Lower leg skin (tissue), 4 donors: ENCODE measurements at places on chromosomes 5 and 9.

GRCh38 chr9:123431581-123431980, 75.6 kb downstream of the CRB2 start:
- DNase-seq, result peak; percentile 49

DNA sequence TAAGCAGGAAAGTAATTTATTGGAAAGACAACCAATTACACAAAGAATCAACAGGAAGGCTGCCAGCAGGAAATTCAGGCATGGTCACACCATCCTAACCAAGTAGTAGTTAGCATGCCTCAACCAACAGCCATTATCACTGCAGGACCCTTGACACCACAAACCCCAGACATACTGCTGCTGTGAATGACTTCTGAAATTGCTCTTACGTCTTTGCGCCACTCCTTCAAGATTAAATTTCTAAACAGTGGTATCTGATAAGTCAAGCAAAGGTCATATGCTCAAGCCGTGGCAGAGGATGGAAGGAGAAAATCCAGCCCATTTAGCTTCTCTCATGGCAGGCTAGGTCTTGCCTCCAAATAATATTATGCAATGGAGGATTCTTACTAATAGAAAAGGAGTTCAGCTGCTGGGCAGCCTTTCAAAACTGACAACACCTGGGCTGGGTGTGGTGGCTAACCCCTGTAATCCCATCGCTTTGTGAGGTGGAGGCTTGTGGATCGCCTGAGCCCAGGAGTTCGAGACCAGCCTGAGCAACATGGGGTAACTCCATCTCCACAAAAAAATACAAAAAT, 5.0 kb upstream of the PTGER4 start:
- no peak for DNase-seq

DNA sequence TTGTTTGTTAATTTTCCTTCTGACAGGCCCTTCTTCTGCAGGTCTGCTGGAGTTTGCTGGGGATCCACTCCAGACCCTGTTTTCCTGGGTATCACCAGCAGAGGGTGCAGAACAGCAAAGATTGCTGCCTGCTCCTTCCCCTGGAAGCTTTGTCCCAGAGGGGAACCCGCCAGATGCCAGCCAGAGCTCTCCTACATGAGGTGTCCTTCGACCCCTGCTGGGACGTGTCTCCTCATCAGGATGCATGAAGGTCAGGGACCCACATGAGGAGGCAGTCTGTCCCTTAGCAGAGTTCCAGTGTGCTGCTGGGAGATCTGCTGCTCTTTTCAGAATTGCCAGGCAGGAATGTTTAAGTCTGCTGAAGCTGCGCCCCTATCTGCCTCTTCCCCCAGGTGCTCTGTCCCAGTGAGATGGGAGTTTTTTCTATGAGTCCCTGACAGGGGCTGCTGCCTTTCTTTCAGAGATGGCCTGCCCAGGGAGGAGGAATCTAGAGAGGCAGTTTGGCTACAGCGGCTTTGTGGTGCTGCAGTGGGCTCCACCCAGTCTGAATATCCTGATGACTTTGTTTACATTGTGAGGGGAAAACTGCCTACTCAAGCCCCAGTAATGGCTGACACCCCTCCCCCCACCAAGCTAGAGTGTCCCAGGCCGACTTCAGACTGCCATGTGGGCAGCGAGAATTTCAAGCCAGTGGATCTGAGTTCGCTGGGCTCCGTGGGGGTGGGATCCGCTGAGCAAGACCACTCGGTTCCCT, 772.0 kb upstream of the FAM174A start:
- no peak for DNase-seq

GRCh38 chr9:137371521-137371941, 51.4 kb downstream of the EXD3 start:
- DNase-seq, result no peak

- DNase-seq, result no peak
Observed at GRCh38 chr5:181181650-181182565, 23.1 kb downstream of the TRIM7 start.

GRCh38 chr9:72169178-72169577, 19.9 kb downstream of the GDA start:
- DNase-seq, result no peak

DNA sequence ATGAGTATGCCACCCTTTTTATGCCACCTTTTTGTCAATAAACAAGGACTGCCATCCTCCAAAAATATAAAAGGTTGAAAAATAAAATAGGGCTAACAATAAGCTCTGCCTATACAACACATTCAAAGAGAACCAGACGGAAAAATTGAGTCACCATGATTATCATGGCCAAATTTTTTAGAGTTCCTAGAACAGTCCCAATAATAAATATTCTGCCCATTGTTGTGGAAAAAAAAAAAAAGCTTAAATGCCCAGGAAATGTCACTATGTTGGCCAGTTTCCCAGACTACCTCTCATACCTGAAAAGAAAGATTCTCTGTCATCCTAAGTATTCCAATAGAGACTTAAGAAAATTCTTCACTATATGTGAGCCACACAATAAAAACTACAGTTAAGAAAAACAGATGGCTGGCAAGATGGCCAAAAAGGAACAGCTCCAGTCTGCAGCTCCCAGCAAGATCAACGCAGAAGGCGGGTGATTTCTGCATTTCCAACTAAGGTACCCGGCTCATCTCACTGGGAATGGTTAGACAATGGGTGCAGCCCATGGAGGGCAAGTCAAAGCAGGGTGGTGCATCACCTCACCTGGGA, 149.0 kb downstream of the TMEM161B start:
- no peak for DNase-seq

GRCh38 chr9:105858877-105859276, 164.5 kb downstream of the TMEM38B start:
- DNase-seq, result no peak

GRCh38 chr9:28774433-28775235, 1201.4 kb upstream of the C9orf72 start:
- DNase-seq, result no peak

- no peak for DNase-seq
Observed at GRCh38 chr9:93659837-93660177, 83.4 kb downstream of the PHF2 start.

DNA sequence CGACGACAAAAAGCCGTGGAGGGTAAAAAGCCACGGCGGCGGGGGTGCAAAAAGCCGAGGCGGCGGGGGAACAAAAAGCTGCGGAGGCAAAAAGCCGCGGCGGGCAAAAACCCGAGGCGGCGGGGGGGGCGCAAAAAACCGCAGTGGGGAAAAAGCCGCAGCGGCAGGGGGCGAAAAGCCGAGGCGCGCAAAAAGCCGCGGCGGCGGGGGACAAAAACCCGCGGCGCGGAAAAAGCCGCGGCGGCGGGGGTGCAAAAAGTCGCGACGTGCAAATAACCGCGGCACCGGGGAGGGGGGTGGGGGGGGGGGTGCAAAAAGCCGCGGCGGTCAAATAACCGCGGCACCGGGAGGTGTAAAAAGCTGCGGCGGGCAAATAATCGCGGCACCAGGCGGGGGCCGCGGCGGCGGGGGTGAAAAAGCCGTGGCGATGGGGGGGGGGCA, 511.5 kb downstream of the FOXD4L5 start:
- DNase-seq, result peak; percentile 77
